ENCODE measurements at places on chromosomes 1 and 21.

DNA sequence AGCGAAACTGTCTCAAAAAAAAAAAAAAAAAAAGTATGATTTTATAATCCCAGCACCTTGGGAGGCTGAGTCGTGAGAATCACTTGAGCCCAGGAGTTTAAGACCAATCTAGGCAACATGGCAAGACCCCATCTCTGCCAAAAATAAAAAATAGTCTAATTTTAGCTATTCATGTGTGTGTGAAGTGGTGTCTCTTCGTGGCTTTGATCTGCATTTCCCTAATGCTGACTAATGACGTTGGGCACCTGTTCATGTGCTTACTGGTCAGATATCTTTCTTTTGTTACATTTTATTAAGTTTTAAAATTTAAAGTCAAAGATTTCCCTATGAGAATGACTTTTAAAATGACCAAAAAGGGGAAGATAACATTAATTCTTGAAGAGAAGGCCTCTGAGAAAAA lies 31.0 kb downstream of the PSEN2 start:
- no peak for DNase-seq

GRCh38 chr1:183096894-183097293 lies 73.7 kb downstream of the LAMC1 start:
- DNase-seq = no peak

DNA sequence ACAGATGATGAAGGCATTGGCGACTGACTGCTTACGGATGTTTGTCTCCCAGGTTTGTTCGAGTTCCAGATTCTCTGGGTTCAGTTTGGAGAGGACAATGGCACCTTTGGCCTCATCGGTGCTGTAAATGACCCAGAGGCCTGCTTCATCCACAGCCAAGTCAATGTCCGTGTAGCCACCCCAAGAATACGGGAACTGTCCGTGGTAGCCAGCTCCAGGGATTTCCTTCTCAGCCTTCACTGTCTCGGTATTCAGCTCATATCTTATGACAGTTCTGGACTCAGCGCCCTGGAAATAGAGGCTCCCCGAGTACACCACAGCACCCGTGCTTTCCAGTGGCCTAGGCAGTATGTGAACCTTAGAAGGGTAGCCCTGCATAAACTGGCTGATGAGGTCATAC lies 14.1 kb downstream of the MYOCOS start:
- no peak for DNase-seq

GRCh38 chr1:83508485-83509151 lies 490.3 kb downstream of the TTLL7 start:
- no peak for DNase-seq

- no peak for DNase-seq
Observed at GRCh38 chr1:33387625-33388024, 43.3 kb downstream of the PHC2 start.

DNA sequence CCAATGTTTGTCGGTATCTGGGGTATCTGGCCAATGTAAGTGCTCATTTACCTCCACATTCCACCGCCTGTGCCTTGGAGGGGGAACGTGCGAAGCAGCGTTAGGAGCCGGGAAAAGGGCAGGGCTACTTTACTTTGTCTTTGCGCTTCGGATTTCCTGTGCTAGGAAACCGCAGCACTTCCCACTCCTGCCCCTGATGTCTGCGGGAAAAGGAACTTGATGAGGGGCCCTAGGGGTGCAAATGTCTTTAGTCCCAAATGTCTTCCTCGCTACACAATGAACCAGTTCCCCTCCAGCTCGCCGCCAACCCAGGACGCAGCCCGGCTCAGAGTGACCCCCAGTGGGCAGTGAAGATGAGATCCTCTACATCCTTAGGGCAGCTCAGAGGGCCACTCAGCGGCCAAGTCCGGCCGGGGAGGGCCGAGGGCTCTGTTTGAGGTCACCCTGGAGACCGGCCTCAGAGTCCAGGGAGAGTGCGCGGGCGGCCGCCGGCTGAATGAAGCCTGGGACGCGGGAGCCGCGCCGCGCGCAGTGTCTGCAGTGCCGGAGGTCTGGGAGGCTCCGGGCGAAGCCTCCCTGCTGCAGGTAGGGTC lies at the start of gene DYNLT5:
Gene DYNLT5, plus strand, starts transcription at position 460 of the 593 bp plus-strand sequence. CDS start 2,200 bp downstream, outside the sequence.
- DNase-seq = no peak

DNA sequence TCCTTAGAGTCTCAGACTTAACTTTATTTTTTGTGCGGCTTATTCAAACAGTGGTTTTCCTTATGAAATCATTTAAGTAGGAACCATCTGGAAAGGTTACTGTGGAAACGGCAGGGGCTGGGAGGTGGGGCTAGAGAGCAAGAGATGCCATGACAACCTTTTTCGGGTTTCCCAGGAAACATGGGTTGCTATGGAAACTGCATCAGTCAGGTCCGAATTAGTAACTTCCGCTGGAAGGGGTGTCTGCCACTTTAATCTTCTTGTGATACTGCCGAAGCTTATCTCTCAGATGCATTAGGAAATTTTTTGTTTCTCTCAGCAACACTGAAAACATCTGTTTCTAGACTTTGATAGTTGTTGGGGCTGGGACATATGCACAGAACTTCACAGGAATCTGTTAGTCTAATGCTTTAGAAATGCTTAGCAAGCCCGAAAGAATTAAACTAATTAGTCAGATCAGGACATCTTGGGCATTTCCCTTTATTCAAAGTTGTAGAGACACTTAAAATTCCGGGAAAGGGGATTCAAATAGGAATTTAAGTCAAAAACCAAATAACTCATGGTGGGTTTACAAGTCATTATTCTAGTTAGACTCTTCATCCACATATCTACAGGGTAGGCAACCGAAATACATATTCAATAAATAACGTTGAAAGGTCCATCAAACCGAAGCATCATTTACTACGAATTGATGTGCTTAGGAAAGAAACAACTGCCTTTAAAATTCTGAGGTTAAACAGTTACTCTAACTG lies 2.6 kb downstream of the KCNA3 start:
- DNase-seq = peak; percentile 59

DNA sequence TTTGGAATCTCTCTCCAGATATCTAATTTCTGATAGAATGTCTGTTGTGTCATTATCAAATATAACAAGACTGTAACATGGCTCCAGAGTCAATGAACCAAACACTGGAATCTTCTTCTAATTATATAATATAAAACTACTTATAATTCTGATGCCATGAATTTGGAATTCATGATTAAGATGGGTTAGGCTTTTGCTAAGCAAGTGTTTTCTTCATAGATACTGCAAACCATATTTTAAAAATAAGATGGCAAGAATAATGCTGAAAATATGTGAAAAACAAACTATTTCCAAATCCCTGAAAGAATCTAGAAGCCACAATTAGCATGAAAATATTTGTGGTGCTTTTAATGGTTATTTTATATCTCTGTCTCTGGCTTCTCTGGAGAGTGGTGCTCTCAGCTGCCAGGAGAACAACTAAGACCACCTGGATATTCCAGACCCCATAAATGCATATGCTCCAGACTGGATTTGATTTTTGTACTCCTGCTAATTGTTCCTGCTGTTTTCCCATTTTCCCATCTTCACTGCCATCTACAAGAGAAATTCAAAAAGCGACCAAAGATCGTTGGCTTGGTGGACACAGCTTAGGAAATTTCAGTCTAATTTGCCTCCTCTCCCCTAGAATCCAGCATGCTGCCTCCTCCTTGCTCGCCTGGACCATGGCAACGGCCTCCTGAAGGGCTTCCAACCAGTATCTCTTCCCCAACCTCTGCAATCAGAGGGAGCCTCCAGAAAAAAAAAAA lies 418.9 kb downstream of the SETD4 start:
- no peak for DNase-seq

DNA sequence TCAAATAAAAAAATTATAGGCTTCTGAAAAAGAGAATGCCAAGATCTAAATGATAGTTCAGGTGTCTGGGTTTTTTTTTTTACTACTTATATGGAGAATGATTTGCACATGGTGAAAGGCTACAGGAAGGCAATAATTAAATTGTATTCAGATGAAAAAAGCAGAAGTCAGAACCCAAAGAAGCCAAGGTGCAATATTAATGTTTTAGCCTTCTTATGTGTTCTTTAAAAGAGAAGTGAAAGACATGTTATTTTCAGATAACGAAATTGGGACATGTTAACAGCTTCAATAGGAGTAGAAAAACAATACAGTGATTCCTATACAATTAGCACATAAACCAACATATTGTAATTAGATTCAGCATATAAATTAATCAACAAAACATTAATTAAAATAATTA lies 452.9 kb upstream of the PRMT6 start:
- DNase-seq = no peak

DNA sequence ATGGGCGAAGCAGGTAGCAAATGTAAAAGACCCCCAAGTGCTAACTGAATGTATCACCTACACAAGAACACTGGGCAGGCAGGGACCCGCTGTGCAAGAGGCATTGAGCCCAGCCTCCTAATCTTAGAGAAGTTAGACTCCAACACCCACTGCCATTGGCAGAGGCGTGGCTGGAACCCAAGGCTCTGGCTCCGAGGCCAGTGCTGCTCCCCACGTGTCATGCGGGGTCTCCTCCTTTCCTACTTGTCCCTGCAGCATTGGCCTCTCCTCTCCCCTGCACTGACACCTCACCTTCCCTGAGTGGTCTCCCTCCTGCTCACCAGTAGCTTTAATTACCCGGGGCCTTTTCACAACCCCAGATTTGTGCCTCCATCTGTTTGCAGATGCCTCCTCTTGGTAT lies 107.0 kb downstream of the GALNT2 start:
- no peak for DNase-seq

DNA sequence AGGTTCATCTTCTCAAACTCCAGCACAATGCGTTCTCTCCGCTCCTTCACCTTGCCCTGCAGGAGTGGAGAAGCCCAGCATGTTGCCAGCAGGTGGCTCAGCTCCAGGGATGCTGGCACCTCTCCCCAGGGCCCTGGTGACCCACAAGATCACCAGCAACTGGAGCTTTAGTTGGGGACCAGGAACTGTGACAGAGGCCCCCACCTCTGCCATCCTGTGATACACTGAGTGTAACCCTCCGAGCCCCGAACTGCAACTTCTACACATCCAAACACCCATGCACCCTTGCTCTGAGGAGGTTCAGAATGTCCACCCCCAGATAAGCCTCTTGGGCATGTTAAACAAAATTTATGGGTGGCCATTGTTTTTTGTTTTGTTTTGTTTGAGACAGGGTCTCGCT lies 4.5 kb upstream of the TRIM11 start:
- DNase-seq = no peak

DNA sequence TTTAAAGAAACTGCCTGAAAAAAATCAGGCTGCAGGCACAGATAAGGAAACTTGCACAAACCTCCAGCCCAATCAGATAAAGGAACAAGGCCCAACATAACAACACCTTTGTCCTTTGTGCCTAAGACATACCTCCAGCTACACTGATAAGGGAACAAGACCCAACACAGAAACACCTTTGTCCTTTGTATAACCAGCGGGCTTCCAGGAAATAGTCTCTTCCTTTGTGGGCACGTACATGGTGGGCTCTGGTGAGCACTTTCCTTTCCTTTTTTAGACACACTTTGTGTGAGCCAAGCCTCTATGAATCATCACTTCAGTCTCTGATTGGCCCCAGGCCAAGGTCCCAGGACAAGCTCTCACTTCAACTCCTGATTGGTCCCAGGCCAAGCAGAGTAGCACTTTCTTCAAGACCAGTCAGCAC lies 23.6 kb downstream of the ZNF670 start:
- DNase-seq = no peak

DNA sequence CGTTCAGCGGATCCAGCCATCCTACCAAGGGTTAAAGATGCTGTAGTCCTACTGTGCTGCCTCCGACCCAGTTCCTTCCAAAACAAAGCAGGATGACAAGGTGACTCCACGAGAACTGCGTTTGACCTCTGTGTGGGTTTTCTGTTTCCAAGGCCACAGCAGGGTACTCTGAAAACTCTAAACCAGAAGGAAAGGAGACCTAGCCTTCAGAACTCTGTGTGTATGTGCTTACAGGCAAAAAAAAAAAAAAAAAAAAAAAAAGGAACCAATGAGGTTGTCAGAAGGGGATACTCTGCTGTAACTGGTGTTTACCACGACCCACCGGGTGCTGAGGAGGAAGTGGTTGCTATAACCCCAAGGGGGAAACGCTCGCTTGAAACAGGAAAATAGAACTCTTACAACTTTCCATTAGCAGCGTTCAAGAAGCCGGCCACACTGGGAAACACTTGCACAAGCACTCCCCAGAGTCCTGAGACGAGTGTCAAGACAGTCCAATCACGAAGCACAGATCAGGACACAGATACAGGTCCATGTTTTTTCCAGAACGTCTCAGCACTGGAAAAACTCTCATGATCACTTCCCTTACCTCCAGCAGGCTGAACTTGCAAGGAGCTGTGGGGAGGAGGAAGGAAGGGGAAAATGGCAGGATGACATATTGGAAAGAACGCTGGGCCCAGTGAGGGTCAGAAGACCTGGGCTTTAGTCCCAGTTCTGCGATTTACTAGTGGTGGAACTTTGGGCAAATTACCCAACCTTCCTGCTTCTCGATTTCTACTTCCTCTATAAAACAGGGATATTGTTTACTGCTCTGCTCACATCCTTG lies 64.0 kb downstream of the ITPKB start:
- DNase-seq = peak; percentile 69

- no peak for DNase-seq
Observed at GRCh38 chr1:56654126-56654923, 9.2 kb downstream of the PRKAA2 start.

DNA sequence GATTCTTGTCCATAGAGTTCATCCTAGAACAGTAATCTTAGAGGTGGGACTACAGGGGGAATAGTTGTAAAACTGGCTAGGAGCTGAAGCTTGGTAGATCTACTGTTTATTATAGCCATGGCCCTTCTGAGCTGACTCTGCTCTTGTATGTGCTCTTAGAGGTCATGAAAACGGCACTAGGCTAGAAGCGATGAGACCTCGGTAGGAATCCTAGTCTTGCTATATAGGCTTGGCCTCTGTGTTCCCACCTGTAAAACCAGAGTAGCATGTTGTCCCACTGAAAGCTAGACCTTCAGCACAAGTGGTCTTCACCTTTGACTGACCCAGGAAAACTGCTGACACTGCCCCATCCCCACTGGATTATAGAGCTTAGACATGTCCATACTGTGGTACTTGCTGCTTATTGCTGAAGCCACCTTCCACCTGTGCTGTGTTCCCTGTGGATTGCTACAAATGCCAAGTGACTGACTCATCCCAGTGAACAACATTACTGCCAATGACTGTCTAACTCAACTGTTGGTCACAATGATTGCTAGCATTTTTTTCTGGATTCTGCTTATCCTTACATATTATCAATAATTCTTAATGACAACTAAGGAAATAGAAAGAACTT lies 23.0 kb upstream of the PIGC start:
- no peak for DNase-seq

- DNase-seq = no peak
Observed at GRCh38 chr1:1376551-1377226, 1.7 kb upstream of the AURKAIP1 start.

GRCh38 chr1:19205845-19206244 lies 4.2 kb downstream of the UBR4 start:
- DNase-seq = no peak
